ENCODE measurements at places on chromosomes 7 and 10.

GRCh38 chr10:129836253-129836652, 127.8 kb downstream of the EBF3 start:
- no peak for DNase-seq

DNA sequence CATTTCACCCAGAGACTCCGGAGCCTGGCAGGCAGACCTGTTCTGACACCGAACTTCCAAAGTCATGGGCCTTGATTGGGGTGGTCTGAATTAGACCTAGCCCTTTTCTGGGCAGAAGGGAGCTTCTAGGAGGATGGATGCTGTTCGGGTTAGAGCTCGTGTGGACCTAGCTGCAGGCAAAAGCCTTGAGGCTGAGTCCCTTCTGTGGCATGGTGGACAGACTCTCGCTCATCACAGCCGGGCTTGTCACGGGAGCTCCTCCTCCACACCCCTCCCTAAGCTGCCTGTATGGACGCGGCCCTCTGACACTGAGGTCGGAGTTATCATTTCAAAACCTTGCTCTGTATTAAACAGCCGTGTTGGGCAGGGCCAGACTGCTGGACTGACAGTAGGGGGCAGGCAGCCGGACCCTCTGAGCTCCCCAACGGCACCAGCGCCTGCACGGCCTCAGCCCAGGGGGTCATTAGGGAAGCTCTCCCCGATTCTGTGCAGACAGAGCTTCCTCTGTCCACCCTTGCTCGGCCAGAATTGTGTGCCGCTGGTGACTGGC, 2.2 kb downstream of the IRF5 start:
- DNase-seq: no peak

DNA sequence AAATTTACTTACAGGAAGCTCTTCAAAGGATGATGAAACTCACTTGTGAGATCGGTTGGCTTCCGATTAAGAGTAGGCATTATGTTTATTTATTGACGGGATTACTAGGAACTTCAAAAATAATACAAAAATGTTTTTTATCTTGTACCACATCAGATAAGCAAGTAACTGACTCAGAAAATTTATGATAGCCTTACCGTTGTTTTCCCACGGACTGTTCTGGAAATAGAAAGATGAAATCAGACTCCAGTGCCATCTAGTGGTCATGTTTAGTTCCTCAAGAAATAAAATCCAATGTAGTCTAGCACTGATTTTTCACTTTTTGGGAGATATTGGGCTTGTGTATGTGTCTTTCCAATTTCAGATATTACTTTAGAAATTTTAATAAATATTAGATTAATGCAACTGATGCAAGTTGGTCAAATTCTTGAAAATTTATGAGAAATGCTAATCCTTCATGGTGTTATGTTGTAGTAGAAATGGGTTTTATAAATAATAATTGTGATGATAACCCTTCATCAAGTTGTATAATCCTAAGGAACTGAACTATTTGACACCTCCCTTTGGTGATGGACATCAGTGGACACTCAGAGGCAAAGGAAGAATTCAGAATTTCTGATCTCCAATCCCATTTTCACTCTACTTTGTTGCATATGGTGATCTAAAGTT, 168.8 kb downstream of the TMEM26 start:
- DNase-seq: peak; percentile 70

DNA sequence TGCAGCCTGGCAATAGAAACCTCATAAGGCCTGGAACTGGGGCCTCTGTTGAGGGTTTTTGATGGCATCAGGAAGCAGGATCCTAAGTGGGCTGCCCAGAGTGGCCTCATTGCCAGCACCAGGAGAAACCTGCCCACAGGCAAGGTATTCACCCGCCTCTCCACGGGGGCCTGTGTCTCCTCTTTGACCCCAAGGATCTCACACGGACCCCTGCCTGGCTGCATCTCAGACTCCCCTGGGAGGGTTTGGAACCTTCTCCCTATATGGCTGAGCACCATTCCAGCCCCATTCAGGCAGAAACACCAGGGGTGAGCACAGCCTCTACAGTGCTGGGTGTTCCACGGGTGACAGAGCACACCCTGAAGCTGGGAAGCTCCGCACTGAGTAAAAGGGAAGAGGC, 14.6 kb upstream of the C10orf71 start:
- no peak for DNase-seq

GRCh38 chr7:81165070-81165469, 246.2 kb upstream of the SEMA3C start:
- DNase-seq: no peak

DNA sequence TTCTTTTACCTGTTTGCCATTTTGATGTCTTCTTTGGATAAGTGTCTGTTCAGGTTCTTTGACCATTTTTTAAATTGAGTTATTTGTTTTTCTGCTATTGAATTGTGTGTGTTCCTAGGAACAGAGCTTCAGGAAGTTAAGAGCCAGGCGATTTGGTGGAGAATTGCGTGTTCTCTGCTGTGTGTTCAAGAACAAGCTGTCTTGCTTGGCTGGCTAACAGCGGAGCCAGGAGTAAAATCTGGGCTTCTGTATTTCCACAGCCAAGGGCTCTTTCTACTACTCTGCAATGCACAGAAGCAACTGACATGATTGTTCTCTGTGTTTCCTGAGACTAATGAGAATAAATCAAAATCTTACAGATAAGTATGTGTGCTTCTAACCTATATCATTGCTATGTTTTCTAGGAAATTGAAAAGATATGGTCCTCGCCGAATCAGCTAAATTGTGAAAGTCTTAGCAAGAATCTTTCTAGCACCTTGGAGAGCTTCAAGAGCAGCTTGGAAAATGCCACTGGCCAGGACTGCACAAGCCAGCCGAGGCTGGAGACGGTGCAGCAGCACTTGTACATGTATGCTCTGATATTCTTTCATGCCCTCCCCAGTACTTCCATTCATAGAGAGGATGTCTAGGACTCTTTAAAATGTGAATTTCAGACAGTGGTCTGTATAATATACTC, 124.2 kb downstream of the ABCA13 start:
- DNase-seq: no peak

DNA sequence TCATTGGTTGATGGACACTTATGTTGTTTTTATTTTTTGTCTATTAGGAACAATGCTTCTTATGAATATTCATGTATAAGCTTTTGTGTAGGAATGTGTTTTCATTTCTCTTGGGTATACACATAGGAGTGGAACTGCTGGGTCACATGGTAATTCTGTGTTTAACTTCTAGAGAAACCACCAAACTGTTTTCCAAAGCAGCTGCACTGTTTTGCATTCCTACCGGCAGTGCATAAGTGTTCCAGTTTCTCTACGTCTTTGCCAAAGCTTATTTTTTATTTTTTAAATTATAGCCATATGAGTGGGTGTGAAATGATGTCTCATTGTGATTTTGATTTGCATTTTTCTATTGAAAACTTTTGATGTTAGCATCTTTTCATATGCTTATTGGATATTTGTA, 51.3 kb downstream of the ADK start:
- DNase-seq: no peak

Measured in common myeloid progenitor, CD34-positive (primary cell).